ENCODE measurements at places on chromosomes 6 and 20.

- DNase-seq = no peak
Observed at GRCh38 chr6:6704103-6705060, 115.9 kb downstream of the LY86 start.

DNA sequence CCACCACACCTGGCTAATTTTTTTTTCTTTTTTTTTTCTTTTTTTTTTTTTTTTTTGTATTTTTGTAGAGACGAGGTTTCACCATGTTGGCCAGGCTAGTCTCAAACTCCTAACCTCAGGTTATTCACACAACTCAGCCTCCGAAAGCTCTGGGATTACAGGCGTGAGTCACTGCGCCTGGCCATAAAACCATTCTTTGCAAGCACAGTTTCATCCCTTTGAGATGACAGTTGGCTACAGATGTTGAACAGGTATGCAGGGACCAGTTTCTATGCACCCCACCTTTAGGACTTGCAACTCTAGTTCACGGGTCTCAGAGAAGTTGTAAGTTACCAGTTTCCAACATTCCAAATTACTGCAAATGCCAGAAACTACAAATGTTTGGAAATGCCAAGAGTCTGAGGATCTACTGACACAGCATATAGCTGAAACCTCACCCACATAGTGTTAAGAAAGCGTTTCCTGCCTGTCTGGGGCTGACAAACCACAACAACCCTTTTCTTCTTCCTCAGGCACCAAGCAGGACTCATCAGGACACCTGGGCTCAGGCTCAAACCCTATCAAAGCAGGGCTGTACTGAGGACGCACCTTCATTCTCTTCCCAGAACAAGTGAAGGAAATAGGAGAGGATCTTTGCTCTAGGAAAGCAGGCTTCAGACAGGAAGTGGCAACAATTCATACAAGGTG is 22.9 kb downstream of the ARHGAP18 start:
- DNase-seq = no peak

DNA sequence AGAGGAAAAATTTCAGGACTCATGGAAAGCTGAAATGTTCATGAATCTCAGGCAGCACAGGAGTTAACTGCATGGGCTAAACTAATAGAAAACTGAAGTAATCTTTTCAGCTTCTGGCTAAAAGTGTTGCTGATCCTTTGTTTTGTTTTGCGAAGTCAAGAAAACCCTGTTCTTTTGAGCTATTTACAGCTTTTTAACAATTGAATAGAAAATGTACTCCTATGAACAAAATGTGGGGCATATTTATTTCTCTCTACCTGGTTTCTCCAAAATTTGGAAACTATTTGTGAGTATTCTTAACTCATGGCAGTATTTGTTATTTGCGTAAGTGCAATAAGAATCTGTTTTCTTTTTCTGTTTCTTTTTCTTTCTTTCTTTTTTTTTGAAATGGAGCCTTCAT is 818.8 kb upstream of the CITED2 start:
- no peak for DNase-seq

GRCh38 chr6:100839419-100839818 is 41.7 kb downstream of the ASCC3 start:
- DNase-seq = no peak

- no peak for DNase-seq
Observed at GRCh38 chr6:169763308-169763707, 11.9 kb downstream of the ERMARD start.

GRCh38 chr6:157280157-157280556 is 43.2 kb downstream of the TMEM242 start:
- no peak for DNase-seq

GRCh38 chr6:68364271-68364805 is 270.7 kb upstream of the ADGRB3 start:
- DNase-seq = no peak

GRCh38 chr6:129370268-129370916 is 339.6 kb downstream of the ARHGAP18 start:
- DNase-seq = peak; percentile 13

DNA sequence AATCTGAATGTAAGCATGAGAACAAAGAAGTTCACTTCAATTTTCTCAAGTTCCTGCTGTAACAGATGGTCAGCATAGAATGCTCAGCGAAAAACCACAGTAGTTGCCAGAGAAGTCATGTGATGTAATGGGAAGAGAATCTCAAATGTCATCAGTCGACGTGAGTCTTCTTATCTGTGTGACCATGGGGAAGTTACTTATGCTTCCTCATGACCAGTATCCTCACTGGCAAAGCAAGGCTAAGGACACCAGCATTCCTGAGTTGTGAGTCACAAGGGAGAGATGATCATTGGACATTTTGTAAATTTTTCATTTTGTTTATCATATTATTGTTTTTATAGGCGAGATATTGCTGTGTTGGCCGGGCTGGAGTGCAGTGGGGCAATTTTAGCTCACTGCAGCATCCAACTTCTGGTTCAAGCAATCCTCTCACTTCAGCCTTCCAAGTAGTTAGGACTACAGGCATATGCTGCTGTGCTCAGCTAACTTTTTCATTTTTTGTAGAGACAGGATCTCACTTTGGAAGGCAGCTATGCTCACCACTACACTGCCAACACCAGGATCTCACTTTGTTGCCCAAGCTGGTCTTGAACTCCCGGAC is 21.9 kb downstream of the SGK1 start:
- no peak for DNase-seq

GRCh38 chr6:66578362-66578761 is 871.3 kb upstream of the EYS start:
- DNase-seq = no peak

DNA sequence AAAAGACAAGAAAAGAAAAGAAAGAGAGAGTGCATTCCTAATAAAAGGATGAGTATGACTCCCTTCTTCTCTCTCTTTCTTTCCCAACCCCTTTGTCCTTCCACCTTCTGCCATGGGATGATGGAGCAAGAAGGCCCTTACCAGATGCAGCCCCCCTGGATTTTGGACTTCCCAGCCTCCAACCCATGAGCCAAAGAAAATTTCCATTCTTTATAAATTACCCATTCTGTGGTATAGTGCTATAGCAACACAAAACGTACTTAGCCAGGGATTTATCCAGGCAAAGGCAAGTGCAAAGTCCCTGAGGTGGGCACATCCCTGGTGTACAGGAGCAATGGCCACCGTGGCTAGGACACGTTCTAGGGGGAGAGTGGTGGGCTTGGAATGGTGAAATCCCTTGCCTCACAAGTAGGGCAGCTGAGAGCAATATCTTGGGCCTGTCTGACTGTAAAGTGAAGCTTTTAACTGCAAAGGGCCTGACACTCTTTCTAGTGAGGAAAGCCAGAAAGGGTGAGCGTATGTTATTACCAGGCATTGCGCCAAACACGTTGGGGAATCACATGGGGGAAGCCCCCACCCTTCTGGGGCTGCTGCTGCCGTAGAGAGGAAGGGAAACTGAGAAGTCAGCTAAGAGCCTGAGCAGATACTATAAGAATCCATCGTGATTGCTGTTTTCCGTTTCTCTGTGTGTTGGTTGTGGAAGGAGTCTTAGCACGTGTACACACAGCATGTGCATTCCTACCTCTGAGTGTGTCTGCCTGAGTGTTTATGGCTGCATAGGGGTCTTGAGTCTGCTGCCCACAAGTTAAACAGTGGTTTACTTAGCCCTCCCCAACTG is 50.7 kb upstream of the SIRPA start:
- DNase-seq = peak; percentile 14

GRCh38 chr6:37317312-37318038 is 36.3 kb upstream of the RNF8 start:
- DNase-seq = no peak

- DNase-seq = no peak
Observed at GRCh38 chr6:20213271-20213798, 1.1 kb upstream of the MBOAT1 start.

GRCh38 chr20:48923149-48923718 is 1.7 kb downstream of the ARFGEF2 start:
- no peak for DNase-seq
